ENCODE measurements at places on chromosomes 3 and 15.
A peak's percentile ranks its signal among the peaks of the same experiment; 100 is the strongest.

DNA sequence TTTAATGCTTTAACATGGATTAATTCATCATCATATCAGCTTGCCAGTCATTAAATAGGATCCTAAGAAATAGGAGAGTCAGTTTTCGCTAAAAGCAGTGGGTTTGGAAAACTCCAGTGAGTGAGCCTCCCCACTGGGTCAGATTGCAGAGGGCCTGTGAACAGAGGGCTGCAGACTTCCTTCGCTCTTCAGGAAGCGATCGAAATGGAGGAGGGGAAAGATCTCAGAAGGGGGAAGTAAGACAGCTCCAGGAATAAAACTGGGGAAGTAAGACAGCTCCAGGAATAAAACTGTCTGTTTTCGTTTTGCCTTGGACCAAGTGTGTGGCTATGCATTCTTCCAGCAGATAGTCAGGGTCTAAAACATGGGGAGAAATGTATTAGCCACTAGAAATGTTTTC lies 124.8 kb upstream of the C15orf61 start:
- no peak for DNase-seq

DNA sequence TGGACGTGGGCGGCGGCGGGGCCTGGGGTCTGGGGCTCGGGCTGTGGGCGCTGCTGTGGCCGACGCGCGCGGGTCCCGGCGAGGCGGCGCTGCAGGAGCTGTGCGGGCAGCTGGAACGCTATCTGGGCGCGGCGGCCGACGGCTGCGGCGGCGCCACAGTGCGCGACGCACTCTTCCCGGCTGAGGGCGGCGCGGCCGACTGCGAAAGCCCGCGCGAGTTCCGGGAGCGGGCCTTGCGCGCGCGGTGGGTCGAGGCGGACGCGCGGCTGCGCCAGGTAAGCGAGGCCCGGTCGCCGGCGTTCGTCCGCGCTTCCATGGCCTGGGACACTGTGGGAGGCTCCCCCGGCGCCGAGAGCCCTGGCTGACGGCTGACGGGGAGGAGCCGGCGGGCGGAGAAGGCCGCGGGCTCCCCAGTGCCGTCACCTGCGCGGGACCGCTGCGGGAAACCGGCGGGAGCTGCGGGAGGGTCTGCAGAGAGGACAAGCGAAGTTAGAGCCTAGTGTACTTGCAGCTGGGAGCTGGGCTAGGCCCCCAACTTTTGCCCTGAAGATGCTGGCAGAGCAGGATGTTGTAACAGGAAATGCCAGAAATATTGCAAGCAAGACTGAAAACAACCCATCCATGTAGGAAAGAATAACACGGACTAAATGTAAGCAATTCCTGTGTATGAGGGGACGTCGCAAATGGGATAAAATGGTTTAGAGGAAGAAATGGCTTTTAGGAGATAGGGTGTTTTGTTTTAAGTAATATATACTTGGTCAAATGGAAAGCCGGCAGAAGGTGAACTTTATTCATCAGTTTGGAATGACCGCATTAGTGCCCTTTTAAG lies 847 bp downstream of the WHAMM start:
- DNase-seq, result peak; percentile 60

DNA sequence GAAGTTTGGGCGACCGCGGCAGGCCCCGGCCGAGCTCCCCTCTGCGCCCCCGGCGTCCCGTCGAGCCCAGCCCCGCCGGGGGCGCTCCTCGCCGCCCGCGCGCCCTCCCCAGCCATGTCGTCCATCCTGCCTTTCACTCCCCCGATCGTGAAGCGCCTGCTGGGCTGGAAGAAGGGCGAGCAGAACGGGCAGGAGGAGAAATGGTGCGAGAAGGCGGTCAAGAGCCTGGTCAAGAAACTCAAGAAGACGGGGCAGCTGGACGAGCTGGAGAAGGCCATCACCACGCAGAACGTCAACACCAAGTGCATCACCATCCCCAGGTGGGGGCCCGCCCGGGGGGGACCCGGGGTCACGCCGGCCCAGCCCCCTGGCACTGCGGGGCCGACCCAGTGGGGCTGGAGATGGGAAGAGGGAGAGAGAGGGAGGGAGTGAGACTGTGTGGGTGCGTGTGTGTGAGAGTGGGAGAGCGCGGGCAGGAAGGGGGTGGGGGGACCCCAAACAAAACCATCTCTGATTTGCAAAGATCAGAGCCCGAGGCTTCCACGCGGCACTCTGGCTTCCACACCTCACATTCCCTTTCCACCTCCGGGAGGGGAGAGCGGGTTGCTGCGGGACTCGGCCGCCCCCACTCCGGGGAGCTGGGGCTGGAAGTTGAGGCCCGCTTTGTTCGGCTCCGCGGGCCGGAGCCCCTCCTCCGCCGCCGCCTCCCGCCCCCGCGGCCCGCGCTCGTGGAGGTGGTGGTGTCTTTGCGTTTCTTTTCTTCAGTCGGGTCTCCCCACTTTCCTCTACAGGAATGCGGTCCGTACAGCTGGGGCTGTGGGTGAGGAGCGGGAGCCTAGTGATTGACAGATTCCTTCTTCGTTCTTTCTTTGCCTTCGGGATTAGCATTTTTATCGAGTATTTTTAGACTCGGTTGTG lies 898 bp downstream of the SMAD3 start:
- peak; percentile 51 for DNase-seq

- DNase-seq, result no peak
These were observed 177.4 kb upstream of the LINGO1 start for GRCh38 chr15:77810130-77810571.

GRCh38 chr15:88257311-88258092 lies 963 bp upstream of the NTRK3 start:
- no peak for DNase-seq

DNA sequence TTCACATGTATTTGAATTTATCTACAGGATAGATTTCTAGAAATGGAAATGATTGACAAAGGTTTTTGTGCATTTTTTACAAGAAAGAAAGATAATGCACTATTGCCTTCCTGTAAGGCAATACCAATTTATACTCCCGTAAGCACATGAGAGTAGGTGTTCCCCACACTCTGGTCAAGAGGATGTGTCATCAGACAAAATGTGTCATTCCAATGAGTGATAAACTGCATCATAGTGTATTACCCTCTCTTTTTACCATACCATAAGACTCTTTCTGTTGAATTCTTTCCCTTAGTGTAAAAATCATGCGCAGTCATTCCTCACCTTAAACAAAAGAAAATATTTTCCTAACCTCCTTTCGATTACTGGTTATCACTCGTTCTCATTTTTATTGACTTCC lies 251.0 kb downstream of the ROBO1 start:
- no peak for DNase-seq

DNA sequence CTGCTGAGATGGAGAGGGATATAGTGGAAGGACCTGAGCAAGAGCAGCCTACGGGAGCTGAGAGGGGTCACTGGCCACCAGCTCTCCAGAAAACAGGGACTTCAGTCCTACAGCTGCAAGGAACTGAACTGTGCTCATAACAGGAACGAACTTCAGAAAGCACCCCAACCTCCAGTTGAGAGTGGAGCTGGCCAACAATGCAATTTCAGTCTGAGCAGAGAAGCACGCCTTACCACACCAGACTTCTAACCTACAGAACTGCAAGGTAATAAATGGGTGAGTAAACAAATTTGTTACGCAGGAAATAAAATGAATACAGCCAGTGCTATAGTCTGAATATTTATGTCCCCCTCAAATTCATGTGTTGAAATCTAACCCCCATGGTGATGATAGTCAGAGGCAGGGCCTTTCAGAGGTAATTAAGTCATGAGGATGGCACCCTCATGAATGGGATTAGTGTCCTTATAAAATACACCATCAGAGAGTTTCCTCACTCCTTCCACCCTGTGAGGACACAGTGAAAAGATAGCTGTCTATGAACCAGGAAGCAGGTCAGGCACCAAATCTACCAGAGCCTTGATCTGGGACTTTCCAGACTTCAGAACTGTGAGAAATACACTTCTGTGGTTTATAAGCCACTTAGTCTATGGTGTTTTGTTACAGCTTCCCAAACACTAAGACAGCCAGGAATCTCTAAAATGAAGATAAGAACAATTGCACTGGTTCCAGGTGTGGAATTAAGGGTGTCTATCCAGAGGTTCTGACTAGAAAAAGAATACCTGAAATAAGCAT lies 58.6 kb downstream of the SYNM start:
- DNase-seq, result no peak

GRCh38 chr3:140843656-140844055 lies 98.0 kb upstream of the SLC25A36 start:
- DNase-seq, result no peak

DNA sequence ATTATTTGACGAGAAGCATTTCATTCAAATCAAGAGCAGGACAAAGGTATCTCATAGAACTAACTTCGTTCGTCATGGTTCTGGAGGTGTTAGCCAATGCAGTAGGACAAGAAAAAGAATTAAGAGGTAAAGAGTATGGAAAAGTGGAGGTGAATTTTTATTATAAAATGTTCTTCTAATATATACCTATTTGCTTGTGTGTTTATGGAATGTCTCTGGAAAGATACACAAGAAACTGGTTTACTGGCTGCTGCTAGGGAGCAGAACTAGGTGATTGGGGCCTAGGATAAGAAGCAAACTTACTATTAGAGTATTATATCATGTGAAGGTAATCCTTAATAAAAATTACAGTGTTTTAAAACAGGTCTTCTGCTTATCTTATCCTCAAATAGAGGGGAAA lies 30.9 kb upstream of the TATDN2 start:
- no peak for DNase-seq

GRCh38 chr3:129723558-129724324 lies 117.3 kb upstream of the PLXND1 start:
- DNase-seq, result no peak

GRCh38 chr3:3552761-3553160 lies 246.5 kb upstream of the LRRN1 start:
- DNase-seq, result no peak

DNA sequence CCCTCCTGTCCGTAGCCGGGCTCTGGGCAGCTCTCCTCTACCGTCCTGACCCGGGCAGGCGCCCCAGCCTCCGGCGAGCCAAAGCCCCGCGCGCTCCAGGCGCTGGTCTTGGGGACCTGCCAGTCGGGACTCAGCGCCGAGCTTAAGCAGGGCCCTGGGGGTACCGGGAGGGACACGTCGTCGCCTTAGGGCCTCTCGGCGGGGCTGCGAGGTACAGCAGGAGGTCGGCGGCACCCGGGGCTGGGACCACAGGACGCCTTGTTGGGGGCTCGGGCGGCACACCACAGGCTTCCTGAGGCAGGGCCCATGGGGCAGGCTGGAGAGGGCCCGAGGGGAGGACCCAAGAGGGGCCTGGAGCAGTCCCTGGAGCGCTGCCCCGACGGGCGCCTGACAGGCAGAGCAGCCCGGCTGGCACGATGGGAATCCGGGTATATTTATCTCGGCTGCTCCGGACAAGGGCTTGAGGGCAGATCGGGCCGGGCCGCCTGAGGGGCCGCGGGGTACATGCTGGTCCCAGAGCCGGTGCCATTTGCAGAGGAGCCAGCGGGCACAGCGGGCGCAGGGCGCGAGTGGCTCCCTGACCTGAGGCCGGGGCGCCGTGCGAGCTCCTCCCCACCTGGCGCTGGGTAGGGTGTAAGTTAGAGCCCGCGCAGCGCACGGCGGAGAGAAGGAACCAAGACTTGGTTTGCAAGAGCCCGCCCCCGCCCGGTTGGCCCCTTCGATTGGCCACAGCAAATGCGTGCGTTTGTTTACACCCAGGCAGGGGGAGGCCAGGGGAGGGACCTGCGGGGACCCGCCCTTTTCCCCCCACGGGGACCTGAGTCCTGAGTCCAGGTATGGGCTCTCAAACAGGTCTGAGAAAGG lies 574 bp downstream of the SLC38A3 start:
- DNase-seq, result no peak
